Common myeloid progenitor, CD34-positive (primary cell): ENCODE measurements at places on chromosomes 3 and 15.

- no peak for DNase-seq
Observed at GRCh38 chr3:68135067-68135466, 480.7 kb upstream of the SUCLG2 start.

- DNase-seq: no peak
Observed at GRCh38 chr15:31537770-31538592, 211.3 kb downstream of the KLF13 start.

- no peak for DNase-seq
Observed at GRCh38 chr3:167884481-167884880, 149.0 kb downstream of the SERPINI1 start.

- no peak for DNase-seq
Observed at GRCh38 chr3:74661672-74662071, 47.2 kb upstream of the CNTN3 start.

GRCh38 chr3:61875046-61875844, 313.9 kb downstream of the PTPRG start:
- DNase-seq: no peak

DNA sequence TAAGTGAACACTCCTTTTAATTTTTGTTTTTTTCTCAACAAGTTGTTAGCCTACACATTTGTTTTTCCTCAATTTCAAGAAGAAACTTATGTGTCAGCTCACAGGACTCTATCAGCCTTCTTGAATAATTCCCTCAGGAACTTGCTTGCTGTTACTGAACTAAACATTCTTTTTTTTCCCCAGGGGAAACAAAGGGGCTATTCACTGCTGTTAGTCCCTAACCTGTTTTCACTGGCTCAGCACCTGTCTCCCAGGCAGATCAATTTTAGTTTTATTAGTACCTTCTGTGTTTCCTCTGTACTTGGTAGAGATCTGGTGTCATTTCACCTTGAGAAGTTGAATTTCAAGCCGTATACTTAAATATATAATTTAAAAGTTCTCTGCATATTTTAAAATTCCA, 644.6 kb downstream of the CADM2 start:
- DNase-seq: no peak
